Stimulated activated naive CD4-positive, alpha-beta T cell treated with Interleukin-2 at 50 U/mL for 16 hours (primary cell): ENCODE measurements at places on chromosomes 13 and 19.

DNA sequence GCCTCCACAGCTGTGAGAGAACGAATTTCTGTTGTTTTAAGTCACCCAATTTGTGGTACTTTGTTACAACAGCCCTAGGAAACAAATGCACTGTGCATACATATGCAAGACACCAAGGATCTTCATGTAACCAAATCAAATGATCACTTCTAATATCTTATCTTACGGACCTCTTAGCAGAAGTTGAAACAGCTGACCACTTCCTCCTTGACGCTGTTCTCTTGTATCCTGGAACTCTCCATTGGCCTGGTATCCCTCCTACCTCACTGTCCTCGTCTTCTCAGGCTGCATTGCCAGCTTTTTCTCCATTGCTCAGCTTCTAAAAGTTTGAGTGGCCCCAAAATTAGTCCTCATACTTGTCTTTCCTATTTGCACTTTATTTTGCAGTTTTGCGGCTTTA lies 200.4 kb downstream of the DLEU7 start:
- no peak for DNase-seq

DNA sequence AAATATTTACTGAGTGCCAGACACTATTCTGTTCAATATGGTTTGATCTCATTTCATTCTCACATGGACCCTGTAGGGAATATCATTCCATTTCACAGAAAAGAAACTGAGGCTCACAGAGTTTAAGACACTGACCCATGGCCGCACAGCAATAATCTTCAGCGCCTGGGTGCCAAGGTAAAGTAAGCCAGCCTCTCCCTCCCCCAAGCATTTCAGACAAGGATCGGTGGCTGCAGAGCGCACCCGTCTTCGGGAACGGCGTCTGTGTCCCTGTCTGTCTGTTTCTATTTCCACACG lies 4.3 kb upstream of the PDE4A start:
- no peak for DNase-seq

DNA sequence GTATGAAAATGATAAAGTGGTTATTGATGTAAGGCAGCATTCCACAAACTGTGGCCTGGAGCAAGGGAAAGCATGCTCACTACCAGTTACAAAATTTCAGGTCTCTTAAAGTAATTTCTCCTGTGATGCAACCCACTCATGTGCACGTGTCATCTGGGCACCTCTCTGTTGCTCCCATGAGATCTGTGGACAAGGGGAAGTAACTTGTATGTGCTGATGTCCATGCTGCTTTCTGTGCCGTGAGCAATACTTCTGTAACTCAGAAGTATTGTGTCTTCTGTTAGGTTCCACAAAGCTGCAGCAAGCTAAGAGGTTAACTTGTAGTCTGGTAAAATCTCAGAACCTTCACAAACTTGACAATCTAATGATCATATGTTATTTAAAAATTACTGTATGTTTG lies 930.0 kb upstream of the SLITRK6 start:
- no peak for DNase-seq

DNA sequence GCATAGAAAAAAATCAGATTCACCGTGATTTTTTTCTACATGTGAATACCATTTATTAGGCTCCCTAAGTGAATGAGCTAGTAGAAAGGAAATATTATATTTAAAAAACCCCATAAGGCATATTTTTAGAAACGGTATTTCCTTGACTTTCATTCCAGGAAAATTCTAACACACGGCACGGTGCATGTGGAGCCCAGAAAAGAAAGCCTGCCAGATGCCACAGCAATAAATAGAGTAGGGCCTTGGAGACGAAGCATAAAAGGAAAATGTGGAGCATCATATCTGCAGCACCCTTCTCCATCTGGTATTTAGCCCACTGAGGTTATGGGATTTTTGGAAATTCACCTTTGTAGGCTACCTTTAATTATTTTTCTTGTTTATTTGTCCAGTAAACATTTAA lies 314.4 kb downstream of the ENOX1 start:
- no peak for DNase-seq

DNA sequence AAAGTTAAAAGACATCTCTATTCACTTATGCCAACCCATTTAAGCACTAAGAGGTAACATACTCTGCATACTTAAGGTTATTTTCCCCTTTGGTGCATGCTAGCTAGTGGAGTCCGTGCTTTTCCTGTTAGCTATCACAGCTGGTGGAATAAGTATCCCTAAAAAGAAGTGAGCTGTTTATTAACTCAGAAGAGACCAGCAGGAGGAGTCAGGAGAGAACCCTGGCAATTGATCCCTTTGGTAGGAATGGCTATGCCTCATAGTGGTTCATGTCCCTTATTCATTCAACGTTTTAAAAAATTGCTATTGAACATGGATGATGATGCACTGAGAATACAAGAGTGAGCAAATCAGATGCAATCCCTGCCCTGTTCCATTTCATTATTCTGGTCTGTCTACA lies 12.4 kb upstream of the NEK5 start:
- DNase-seq, result no peak

- DNase-seq, result no peak
Observed at GRCh38 chr13:20173116-20173746, 12.4 kb upstream of the GJA3 start.

DNA sequence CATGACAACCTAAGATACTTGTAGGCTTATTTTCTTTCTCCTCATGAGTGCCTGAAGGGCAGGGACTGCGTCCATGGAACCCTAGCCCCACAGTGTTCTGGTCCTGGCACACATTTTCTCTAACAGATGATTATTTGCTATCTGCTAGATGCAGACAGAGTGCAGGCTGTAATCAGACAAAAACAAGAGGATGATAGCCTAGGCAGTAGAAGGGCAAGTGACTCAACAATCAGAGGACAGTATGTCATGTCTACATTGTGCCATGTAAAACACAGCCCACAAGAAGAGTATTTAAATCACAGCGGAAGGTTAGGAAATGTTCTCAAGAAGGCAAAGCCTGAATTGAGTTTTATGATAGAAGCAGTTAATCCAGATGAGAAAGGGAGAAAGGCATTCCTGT lies 29.3 kb downstream of the MIPEP start:
- DNase-seq, result no peak

GRCh38 chr13:99658261-99658991 lies 157.2 kb downstream of the TM9SF2 start:
- DNase-seq, result peak; percentile 53

- DNase-seq, result no peak
Observed at GRCh38 chr13:70842062-70842644, 733.9 kb upstream of the KLHL1 start.

DNA sequence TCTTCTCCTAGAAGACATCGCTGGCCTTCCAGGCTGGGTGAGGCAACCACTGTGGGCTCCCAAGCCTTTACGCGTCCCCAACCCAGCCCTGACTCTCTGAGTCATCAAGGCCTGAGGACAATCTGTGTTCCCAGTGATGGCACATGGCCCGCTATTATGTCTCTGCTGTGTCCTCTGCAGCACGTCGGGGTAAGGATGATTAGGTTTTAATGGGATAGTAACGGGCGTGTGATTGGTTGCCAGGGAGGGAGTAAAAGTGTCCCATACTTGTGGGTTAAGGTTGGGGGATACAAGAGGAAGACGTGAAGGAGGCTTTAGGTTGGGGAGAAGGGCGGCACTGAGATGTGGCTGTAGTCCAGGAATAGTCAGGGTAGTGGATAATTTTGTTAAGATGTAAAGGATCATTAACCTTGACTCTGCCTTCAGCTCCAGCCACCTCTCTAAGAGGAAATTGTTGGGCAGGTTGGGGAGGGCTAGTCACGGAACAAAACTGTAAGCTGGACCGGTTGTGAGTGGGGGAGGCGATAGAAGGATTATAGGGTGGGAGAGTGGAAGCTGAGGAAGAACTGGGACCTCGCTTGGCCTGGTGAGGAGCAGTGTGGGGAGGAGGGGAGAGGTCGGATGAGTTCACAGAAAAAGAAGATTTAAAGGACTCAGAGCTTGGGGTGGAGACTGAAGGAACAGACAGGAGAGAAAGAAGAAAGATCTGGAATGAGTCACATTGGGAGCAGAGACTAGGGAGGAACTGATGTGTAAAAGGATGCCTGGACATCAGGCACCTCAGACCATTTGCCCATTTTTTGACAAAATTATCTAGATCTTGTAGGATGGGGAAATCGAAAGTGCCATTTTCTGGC lies 27.9 kb upstream of the IGFL1 start:
- DNase-seq, result no peak

DNA sequence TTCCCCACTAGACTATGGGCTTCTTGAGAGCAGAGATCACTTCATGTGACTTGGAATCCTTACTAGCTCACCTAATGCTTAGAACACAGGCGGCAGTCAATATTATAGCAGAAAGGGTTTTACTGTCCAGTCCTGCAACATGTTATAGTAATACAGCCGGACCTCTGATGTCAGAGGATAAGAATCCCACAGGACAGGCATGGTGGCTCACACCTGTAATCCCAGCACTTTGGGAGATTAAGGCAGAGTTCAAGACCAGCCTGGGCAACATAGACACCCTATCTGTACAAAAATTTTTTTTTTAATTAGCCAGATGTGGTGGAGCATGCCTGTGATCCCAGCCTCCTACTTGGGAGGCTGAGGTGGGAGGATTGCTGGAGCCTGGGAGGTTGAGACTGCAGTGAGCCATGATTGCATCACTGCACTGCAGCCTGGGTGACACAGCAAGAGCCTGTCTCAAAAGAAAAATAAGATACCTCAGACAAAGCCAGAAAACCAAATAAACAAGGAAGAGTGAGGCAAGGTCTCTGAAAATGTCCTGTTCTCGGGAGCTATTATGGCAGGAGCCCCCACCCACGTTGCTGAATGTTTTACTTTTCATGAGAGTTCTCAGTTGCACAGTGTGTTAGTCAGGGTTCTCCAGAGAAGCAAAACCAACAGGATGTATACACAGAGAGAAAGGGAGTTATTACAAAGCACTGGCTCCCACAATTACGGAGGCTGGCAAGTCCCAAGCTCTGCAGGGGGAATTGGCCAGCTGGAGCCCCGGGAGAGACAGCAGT lies 100.8 kb downstream of the UBL3 start:
- no peak for DNase-seq

DNA sequence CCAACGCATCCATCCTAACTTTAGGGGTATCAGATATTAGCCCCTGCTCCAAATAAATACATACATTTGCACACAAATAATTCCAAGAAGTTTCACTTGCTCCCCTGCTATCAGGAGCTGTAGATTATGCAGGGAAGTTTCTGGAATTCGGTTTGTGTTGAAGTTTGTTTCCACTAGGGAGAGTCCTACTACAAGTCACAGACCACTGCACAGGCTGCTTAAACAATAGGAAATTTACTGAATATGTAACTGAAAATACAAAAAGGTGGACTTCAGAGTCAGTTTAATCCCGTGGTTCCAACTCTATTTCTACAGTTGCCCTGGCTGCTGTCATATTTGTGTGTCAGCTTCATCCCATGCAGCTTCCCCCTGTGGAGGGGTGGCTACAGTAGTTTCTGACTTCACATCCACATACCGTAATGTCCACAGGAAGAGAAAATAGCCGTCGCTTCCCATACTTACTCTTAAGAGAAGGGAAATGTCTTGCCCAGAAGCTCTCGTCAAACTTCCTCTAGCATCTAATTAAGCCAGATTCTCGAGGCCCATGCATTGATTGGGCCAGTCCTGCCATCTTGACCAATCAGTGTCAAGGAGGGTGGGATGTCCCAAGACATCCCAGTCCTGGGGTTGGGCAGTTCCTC lies 286.6 kb downstream of the COG6 start:
- DNase-seq, result no peak

DNA sequence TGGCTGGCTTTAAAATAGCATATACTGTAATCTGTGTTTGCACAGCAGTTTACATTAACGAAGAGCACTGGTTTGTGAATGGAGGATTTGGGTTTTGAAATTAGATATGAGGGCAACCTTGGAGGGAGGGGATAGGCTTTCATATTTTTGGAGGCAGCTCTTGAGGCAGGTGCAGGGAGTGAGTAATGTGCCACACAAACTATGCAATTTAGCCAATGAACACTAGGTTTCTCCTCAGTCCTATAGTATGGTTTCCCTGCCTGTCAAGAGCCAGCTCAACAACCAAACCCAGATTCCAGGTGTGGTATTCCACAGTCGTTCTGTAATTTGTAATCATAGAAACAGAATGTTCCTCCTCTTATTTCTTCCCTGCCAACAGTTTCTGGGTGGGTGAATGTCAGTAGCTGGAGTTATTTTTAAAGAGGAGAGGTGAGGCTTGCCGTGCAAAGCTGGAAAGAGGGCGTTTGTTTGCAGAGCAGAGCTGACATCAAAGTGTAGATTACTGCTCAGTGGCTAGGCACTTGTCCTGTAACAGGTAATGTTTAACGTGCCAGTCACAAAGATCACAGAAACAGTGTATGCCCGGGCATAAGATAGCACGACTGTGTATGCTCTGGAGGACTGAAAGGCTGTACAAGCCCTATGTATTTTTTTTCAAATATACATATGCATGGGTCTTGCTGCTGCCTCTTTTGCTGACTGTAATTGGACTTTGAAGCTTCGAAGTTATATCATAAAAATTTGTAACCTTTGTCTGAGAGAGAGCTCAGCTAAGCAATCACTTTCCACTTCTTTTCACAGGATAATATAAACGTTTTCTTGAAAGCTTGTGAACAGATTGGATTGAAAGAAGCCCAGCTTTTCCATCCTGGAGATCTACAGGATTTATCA lies 124.2 kb downstream of the LMO7 start:
- DNase-seq, result no peak

GRCh38 chr13:29737061-29737460 lies 113.4 kb downstream of the UBL3 start:
- no peak for DNase-seq

GRCh38 chr19:13400296-13400695 lies 106.0 kb downstream of the CACNA1A start:
- DNase-seq, result no peak

DNA sequence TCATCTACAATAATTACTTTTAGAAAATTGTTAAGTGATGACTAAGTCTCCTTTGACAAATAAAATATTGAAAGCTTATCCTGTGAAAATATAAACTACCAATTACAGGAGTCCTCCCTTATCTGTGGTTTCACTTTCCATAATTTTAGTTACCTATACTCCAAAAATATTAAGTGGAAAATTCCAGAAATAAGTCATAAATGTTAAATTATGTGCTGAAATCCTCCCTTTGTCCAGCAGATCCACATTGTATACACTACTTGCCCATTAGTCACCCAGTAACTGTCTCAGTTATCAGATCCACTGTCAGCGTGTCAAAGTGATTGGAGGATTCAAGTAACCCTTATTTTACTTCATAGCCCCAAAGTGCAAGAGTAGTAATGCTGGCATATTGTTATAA lies 98.1 kb downstream of the SERP2 start:
- DNase-seq, result no peak

GRCh38 chr13:35979361-35979951 lies 151.7 kb downstream of the DCLK1 start:
- no peak for DNase-seq

GRCh38 chr19:40601134-40601974 lies at the start of gene LTBP4:
Gene LTBP4, plus strand, starts transcription at chr19:40601369. Its CDS starts 19 bp downstream, at chr19:40601388.
- peak; percentile 40 for DNase-seq

DNA sequence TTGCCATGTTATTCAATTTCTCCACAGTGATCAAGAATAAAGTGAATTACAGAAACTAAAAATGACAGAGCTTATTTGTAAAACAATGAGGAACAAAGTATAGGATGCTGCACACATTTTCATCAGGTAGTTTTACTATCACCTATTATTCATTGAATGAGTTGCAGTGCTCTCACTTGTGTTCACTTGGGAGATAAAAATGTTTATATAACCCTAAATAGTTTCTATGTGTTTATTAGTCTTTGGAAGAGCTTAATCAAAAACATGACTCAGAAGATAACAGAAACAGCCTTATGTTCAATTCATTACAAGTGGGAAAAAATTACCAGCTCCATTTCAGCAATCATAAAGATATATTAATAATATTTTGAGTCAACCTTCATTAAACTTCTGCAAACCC lies 796.2 kb downstream of the SLITRK1 start:
- no peak for DNase-seq
